ENCODE measurements at places on chromosomes 6 and 20. TPM values are rescaled to one million over a fixed set of nuclear protein-coding genes. Genes with fewer than 3 reads are reported as not detected.

- DNase-seq: no peak
These were observed 43.1 kb downstream of the SLX4IP start for GRCh38 chr20:10478205-10478604.

Gene GLP1R
- not detected for total RNA-seq

Gene HLA-G
- not detected for total RNA-seq

Gene DCBLD1
- total RNA-seq: 22.1 TPM

DNA sequence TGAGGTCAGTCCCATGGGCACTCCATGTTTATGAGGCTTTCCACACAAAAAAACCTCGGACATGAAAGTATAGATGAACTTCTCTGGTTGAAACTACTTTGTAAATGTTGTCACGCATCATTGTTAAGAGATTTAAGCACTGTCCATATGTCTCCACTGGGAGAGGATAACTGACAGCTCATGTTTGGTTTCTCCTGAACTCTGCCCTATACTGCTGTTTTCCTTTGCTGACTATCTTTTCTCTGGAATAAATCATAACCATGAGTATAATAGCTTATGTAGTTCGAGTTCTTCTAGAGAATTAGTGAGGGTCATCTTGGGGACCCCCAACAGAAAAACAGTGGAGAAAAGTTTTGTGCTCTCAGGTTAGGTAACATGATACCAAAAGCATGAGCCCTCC lies 14.3 kb downstream of the THEMIS start:
- no peak for DNase-seq

DNA sequence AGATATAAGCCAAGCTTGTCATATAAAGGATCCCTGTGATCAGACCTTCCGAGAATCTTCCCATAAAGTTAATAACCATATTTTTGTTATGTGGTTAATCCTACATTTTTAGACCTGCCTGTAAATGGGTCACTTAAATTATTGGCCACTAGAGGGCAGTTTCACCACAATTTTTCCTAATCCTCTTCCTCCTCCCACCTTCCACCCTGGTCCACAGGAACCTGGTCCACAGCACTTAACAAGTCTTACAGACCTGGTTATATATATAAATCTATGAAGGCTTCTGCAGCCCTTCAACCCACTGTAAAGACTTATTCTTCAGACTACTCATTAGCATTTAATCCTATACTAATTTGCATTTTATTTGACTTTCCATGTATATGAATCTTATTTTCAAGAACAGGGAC lies 28.3 kb downstream of the MRS2 start:
- peak; percentile 82 for DNase-seq

Data from osteoblast (primary cell).